NCI-H774 (cell line): ENCODE measurements at places on chromosomes 3 and 15.

DNA sequence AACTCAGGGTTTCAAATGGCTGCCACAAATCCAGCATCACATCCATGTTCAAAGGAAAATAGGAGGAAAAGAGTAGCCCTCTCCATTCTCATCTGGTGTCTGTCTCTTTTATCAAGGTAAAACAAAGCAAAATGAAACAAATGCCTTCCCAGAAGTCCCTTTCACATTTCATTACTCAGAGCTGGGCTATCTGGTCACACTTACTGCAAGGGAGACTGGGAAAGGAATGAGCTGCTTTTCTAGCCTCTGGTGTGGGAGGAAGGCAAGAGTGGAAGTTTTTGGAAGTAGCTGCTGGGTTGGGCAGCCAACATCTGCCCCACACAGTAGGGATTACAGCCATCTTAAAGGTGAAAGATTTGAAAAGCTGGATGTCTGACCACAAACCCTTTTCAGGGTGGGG is 51.8 kb downstream of the KLF15 start:
- no peak for DNase-seq

DNA sequence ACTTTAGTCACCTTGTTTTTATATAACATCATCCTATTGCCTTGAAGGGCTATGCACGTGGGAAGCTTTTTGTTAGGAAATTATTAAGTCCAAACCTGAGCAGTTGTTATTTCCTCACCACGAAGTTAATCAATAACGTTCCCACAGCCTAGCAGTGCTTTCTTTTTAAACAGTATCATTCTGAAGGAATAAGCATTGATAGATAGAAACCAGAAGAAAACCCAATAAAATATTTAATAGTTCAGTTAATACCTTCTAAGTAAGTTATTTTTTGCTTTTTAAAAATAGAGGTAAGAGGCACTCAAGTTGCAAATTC is 149.3 kb downstream of the KCNMB2 start:
- DNase-seq, result no peak

GRCh38 chr3:126540951-126541627 is 17.1 kb downstream of the CHST13 start:
- no peak for DNase-seq

- DNase-seq, result no peak
Measured at GRCh38 chr15:66740802-66741201, 38.8 kb downstream of the SMAD6 start.

DNA sequence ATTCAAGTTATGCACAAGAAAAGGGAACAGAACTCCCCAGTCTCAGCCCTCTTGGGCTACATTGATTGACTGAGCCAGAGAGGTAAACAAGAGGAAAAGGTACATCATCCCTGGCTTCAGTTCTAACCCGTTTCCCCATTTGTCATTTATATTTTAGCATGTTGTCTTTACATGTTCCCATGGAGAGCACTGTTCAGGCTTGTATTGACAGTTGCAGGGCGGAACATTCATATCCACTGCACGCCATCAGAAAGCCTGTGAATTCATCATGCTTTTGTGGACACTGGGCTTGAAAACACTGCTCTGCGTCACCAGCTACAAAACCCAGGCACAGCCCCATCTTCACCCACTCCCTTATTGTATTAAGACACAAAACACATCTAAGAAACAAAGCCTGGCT is 240.9 kb upstream of the EIF1B start:
- no peak for DNase-seq

DNA sequence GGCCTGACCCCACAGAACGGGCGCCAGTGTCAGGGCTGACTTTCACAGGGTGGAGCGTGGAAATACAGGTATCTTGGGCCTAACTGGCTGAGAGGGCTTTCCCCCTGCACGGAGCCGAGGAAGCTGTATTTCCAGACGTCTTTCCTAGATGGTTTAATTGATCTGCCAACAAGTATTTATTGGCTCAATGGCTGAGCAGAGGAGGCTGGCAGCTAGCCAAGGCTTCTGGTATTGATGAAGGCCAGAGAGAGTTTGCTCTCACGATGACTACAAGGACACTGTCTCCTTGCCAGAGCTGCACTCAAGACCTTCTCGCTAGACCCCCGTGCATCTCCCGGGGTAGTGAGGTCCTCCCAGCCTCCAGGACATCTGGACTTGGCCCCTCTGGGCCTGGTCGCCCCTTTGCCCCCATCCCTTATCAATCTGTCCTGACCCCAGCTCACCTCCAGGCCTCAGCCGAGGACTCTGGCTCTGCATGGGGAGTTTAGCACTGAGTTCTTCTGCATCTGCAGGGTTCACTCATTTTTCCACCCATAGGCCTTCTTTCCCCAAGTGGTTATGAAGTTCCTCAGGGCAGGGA is 20.6 kb downstream of the SPSB4 start:
- DNase-seq, result no peak

GRCh38 chr3:130979117-130979516 is 47.5 kb downstream of the ASTE1 start:
- DNase-seq, result no peak

GRCh38 chr3:178583963-178584575 is 47.8 kb downstream of the KCNMB2 start:
- peak; percentile 81 for DNase-seq

GRCh38 chr3:155233213-155233612 is 60.3 kb downstream of the STRIT1 start:
- DNase-seq, result peak; percentile 42

GRCh38 chr15:99536422-99537040 is 29.3 kb upstream of the MEF2A start:
- no peak for DNase-seq

DNA sequence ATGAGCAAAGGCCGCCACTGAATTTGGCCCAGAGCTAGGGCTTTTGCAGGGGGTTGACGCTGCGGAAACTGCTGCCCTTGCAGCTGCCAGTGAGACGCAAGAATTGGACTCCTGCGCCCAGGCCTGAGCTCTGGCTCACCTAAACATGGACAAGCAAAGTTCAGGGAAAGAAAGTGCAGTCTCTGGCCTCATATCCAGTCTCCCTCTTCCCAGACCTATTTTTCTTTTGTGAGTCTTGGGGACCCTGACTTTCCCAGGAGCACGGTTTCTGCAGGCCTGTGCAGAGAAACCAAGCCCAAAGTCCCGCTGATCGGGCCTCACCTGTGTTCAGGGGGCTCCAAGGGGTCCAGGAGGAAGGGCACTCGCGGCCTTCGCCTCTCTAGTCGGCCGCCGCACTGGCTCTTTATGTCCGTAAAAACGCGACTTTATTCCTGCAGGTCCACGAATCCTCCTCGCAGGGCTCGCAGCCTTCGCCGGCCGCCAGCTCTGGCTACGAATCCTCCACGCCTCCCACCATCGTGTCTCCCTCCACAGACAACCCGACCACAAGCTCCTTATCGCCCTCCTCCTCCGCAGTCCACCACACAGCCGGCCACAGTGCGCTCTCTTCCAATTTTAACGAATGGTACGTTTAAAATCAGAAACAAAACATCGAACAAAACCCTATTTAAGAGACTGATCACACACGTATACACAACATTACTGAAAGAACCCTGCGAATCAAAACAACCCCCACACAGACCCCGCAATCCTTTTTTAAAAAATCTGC is 3.9 kb downstream of the ZIC1 start:
- no peak for DNase-seq

DNA sequence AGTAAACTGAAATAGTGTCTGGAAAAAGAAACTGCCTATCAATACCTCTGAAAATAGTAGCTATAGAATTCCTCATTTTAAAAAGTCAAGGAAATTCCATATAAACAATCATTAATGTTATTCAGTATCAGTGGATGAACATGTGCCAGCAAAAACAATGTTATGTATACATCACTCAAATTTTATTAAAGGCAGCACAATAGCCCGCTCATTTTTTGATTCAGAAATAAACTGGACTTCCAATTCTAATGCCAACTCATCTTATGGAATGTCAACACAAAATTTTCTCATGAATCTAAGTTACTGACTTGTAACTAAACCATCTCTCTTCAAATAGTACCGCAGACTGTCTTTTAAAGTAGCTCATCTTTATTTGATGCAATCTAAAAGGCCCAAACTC is 19.0 kb downstream of the THBS1 start:
- DNase-seq, result no peak

DNA sequence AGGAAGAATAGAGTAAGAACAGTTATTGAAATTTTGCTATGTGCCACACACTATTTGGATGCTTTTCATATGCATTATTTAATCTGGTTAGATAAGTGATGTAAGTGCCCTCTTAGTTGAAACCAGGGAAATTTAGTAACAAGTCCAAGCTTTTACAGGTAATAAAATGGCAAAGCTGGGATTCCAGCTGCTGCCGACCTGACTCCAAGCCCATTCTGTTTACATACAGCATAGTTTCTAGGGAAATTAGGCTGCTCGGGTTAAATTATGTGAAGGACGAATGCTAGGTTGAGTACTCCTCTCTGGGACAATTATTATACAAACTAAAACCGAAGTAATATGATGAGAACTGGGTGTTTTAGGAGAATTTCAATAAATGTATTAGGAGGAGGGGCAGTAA is 38.7 kb upstream of the FAH start:
- no peak for DNase-seq

GRCh38 chr15:101044625-101045235 is 125.6 kb downstream of the LRRK1 start:
- DNase-seq, result no peak

DNA sequence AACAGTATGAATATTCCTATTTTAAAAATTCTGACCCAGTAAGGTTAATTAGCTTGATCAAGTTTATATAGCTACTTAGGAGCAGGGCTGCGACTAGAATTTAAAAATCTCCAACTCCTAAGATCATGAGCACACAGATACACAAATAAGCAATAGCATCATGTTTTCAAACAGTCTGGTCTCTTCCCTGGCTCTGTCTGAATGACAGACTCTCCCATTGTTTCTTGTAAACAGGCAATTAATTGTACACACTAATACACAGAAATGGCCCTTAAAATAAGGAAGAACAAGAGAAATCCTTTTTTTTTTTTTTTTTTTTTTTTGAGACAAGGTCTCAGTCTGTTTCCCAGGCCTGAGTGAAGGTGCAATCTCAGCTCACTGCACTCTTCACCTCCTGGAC is 1064.4 kb upstream of the CFAP20DC start:
- no peak for DNase-seq

DNA sequence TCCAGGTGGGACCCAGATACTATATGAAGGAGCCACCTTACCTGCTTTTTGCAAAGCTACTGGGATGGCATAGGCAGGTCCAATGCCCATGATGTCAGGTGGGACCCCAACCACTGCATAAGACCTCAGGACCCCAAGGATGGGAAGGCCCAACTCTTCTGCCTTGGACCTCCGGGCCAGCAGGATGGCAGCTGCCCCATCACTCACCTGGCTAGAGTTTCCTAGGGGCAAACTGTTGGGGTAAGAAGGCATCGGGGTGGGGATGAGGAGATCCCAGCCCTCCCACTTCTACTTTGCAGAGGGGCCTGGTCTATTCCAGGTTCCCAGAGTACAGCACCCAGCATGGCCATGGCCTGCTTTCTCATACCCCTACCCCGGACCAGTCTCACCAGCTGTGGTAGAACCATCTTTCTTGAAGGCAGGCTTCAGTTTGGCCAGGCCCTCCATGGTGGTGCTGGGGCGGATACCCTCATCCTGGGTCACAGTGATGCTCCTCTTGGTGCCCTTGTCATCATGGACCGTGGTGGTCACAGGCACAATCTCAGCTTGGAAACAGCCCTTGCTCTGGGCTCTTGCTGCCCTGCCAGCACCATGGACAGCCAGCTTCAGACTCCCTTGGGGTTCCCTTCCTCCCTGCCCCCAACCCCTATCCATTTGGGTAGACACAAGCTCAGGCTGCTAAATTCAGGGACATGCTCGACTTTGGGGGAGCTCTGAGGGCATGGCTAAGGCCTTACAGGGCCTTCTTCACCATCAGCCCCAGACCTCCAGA is 10.6 kb downstream of the ACAA1 start:
- DNase-seq, result no peak

GRCh38 chr15:33243869-33244268 is 49.4 kb upstream of the FMN1 start:
- DNase-seq, result no peak

DNA sequence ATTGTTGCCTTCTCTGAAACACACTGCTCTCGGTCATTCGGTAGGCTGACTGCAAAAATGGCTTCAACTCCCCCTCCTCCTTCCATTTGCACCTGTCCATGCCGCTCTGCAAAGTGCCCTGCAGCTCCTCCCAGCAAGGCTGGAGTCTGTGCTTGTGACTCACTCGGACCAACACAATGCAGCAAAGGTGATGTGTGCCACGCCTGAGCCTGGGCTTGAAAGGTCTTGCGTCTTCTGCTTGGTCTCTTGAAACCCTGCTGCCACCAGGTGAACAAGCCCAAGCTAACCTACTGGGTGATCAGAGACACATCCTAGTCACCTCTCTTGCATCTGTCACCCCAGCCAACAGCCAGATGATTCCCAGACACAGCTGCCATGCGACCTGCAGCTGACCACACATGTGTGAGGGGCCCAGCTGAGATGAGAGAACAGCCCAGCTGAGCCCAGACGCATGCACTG is 71.1 kb downstream of the MGLL start:
- no peak for DNase-seq

- no peak for DNase-seq
Measured at GRCh38 chr3:147903026-147903425, 493.9 kb downstream of the ZIC1 start.

DNA sequence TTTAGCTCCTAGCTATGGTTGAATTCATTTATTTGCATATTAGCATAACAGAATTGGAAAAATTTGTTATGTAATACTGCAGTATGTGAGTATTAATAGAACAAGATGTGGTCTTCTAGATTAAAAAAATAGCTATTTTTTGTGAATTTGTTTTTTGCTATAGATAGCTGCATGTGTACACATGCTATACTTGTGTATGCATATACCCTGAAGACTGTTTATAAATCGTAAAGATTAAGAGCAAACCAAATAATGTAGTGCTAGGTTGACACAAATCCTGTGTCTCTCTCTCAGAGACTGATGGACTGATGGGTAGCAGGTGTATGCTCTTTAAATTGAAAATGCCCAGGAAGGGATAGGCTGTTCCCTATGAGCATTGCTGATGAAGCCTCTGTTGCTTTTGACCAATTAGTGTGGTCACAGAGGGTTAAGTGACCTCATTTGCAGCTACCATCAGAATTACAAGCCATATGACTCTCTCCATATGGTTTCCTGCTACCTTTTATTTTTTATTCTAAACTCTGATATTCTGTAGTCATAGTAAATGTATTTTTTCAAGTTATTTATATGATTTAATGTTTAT is 9.0 kb downstream of the PLCL2 start:
- no peak for DNase-seq

DNA sequence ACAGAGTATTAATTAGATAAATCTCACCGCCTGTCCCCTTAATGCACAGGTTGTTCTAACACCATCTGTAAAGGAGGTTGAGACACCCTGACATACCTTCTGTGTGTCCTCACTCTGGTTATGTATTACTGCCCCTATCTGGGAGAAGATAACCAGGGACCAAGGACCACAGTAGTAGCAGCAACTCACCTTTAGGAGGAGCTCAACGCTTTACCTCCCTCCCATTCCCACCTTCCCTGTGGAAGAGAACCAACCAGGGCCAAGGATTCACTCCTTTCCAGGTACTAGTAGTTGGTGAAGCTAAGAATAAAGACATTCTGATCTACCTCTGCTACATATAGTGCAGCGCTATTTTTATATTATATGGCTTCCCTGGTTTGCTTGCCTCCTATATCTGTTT is 232.6 kb downstream of the MEX3B start:
- peak; percentile 30 for DNase-seq

GRCh38 chr3:110126065-110126464 is 788.7 kb upstream of the DPPA4 start:
- DNase-seq, result no peak

- DNase-seq, result peak; percentile 20
Measured at GRCh38 chr3:65672871-65673815, 365.6 kb downstream of the MAGI1 start.

- DNase-seq, result no peak
Measured at GRCh38 chr3:67551361-67552016, 102.9 kb downstream of the SUCLG2 start.

GRCh38 chr3:38163841-38164642 is 1.3 kb upstream of the OXSR1 start:
- DNase-seq, result no peak
